Neural crest cell (in vitro differentiated cells): ENCODE measurements at places on chromosomes 16 and 17. TPM values are rescaled to one million over a fixed set of nuclear protein-coding genes. Genes with fewer than 3 reads are reported as not detected.

DNA sequence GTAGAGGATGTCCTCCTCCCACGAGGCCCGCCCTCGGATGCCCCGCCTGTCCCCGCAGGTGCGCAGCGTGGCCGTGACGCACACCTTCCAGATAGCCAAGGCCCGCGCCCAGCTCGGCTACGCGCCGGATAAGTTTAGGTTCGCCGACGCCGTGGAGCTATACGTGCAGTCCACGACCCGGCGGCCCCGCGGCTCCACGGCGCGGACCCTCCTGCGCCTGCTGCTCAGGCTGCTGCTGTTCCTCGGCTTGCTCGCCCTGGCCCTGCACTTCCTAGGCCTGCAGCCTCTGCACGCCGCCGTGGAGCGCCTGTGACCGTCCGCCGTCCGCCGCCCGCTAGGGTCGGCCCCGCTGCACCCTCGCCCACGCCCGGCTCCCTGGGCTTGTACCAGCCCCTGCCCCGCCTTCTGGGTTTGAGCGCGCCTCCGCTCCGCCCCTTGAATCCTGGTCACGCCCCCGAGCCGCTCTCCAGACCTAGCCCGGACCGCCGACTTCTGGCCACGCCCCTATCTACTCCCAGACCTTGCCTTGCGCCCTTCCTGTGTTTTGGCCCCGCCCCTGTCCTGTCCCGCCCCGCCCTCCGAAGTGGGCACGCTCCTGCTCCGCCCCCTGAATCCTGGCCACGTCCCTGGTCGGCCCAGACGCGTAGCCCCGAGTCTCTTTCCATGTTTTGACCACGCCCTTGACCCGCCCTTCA is 15.8 kb upstream of the EEF2K start:
- peak; percentile 98 for DNase-seq

DNA sequence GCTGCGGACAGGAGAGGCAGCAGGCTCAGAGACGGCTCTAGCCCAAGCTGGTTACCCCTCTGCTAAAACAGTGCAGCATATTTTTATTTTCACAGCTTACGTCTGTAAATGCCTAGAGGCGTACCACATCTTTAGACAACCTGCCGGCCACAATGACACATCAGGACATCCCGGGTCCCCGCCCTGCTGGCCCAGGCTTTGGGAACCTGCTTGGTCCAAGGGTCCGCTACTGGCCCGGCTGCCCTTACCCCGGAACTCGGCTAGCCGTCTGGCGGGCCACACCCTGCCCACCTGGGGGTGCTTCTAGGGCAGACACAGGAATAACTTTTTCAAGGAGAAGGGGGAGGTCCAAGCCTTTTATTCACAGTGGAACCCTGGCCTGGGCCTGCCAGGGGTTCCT is 4.3 kb downstream of the CEP131 start:
- no peak for DNase-seq

- DNase-seq = no peak
Measured at GRCh38 chr17:70956726-70957125, 787.4 kb downstream of the KCNJ2 start.

GRCh38 chr16:1394367-1394951 is 20.0 kb downstream of the UNKL start:
- DNase-seq = no peak

The ALOX12 gene
- total RNA-seq = 0.16 TPM in 1 of 2 replicates, not detected in the other

GRCh38 chr17:64406321-64407200 is 15.9 kb upstream of the PECAM1 start:
- DNase-seq = no peak

The CCL5 gene
- not detected in 2 replicates for total RNA-seq

DNA sequence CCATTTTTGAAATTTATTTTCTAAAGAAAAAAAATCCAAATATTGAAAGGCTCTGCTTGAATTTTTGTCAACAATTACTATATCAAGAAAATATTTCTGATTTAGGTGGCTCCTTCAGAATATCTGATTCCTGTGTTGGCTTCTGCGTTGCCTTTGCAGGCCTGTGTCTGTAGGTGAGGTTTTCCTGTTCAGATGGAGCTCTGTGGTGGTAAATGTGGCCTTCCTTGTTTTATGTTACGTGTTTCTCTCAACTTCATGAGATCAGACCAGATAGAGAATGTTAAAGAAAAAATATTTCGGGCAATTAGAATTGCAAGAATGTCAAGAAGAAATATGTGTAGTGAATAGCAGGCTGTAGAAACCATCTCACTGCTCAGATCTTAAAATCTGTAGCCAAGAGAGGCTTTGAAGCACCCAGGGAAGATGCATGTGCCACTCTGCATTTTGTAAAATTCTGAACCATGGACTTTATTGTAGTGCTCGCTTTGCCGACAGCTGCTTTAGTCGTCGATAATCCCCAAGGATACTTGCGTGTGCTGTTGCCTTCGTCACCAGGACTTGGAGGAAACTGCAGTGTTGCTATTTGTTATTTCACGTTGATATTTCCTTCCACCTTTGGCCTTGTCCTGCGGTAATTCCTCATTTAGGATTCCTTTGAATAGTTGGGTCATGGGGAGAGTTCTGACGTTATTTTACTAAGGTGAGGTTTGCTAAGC is 69.9 kb downstream of the RPTOR start:
- no peak for DNase-seq

DNA sequence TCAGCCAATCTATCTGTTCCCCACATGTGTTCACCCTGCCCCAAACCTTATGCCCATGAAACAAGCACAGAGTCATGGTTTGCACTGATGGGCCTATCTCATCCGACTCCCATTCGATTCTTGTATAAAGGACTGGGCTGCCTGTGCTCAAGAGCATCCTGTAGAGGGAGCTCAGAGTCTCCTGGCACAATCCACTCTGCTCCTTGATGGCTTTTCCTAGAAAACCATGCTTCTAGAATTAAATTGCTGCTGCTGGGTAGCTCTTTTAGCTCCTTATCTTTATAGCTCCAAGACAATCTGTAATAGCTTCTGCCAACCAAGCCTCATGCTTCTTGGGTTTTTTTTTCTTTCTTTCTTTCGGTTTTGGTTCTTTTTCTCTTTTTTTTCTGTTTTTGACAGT is 9.7 kb downstream of the ZNF19 start:
- DNase-seq = no peak
